ENCODE measurements at places on chromosomes 2 and 18.
A peak's percentile ranks its signal among the peaks of the same experiment; 100 is the strongest.

DNA sequence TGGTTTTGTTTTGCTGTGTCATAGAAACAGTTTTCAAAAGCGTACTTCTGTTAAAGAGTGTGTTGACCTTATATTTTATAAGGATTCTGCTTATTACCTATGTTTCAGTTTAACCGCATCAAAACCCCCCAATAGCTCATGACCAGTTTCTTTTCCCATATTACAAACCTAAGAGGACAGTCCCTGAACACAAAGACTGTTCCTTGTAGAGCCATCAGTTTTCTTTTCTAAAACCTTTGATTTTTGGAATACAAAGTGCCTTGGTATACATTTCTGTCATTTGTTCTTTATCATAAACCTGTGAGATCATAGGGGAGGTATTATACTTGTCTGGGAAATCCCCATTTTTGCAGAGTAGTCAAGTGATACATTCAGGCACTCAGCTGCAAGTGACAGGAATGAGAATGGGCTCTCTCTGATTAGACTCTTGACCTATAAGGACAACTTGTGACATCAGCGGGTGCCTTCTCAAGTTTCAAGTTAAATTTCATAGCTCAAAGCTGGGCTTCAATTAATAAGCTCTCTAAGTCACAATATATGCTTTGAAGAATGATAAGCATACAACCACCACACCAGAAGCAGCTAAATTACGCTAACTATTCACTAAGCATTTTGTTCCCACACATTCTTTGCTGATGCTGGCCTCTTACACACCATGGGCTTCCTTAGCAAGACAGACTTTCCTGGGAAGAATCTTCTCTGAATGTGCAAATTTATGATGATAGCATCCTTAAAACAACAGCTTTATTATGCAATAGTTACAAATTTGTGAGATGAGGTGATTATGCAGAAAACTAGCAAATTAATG, 97.5 kb upstream of the CD302 start:
- no peak for DNase-seq

DNA sequence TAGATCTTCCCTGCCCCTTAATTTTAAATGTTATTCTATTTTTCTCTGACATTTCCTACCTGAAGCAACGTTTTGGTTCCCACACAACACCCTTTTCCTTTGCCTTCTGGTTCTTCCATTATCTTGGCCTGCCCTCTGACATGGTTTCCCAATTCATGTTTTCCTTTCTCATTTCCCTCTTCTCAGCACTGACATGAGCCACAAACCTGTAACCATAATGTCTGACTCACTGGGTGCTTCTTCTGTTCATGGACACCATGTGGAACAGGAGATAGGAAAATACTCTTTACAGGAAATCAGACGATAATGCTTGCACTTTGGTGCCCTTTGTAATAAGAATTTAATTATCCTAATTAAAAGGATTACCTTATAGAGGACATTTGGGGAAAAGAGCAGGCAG, 142.0 kb downstream of the ZEB2 start:
- DNase-seq: no peak

- no peak for DNase-seq
Measured at GRCh38 chr2:126736133-126736874, 80.3 kb downstream of the GYPC start.

DNA sequence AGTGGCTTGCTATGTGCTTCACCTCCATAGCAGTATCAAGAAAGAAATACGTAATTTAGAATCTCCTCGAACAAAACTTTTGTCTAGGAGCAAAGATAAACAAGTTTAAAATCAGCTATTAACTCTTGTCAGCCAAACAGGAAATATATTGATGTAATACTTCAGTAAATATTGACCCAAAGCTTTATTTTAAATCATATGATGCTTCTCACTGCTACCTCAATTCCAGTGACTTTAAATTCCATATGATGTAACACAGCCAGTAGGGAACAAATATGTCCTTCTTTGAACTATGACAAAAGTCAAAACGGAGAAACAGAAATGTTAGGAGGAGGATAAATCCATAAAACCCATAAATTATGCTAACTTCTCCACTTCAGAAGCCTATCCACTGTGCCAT, 7.2 kb downstream of the RNF103 start:
- no peak for DNase-seq

DNA sequence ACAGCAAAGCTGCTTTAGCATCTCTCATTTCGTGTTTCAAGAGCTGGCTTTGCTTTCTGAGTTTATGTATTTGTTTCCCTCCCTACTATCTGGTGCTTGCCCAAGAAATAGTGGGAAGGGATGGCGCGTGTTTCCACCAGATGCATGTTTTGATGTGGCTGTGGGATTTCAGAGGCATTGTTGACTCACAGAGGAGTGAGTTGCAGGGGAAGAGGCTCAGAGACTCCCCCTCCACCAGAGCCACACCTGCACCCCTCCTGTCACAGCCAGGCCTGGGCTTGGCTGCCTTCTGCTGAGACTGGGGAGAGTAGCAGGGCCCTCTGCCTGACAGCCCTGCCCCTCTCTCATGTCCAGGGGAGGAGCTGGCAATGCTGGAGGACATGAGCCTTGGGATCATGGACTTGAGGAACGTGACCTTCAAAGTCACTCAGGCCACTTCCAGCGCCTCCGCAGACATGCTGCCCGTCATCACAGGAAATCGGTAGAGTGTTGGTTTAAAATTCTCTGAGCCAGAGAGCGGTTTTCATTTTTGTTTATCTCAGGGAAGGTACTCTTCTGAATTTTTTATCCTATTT, 42.9 kb downstream of the COA5 start:
- DNase-seq: no peak

GRCh38 chr2:156437931-156438410, 1.8 kb downstream of the GPD2 start:
- DNase-seq: no peak

- DNase-seq: no peak
Measured at GRCh38 chr2:115057473-115057872, 615.0 kb downstream of the DPP10 start.

DNA sequence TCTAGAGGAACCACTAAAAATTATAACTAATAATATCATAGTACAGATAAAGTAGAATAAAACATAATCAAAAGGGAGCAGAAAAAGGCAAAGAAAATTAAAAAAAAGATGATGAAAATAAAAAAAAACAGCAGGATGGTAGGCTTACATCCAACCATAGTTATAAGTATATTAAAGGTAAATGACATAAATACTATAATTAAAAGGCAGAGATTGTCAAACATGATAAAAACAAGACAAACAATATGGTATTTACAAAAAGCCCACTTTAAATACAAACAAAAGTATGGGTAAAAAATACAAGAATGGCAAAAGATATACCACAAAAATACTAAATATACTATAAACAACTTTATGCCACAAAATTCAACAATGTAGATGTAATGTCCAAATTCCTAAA, 24.4 kb downstream of the CCDC148 start:
- no peak for DNase-seq

DNA sequence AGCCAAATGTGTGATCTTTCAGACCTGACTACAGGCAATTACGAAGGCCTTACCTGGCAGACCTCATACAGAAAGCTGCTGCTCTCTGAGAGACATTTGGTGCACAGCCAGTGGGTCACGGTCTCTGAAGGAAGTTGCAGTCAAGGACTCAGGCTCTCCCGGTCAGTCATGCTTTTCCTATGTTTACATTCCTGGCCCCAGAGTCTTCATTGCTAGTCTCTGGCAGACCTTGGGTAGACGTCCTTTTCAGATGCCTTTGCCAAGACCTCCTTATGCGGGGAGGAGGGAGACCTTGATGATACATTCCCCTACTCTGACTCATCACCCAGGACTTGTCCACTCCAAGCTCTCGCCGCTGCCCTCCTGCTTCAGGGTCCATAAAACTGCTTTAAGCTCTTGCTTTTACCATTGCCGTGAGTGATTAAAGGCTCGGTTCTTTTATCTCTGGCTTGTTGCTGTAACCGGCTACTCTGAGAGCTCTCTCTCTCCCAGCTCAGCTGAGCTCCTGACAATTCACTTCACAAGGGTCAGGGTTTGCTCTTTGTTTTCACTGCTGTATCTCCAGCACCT, 62.0 kb upstream of the SLC35F5 start:
- no peak for DNase-seq

- no peak for DNase-seq
Measured at GRCh38 chr2:3476321-3476984, 42.9 kb downstream of the ADI1 start.

DNA sequence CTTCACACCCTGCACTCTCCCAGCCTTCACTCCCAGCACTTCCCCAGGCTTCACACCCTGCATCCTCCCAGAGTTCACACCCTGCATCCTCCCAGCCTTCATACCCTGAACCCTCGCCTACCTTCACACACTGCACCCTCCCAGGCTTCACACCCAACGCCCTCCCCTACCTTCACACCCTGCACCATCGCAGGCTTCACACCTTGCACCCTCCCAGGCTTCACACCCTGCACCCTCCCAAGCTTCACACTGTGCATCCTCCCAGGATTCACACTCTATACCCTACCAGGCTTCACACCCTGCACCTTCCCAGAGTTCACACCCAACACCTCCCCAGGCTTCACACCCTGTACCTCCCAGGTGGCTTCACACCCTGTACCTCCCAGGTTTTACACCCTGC, 448.7 kb upstream of the MYT1L start:
- no peak for DNase-seq

- DNase-seq: no peak
Measured at GRCh38 chr2:621303-622099, 55.7 kb downstream of the TMEM18 start.

GRCh38 chr2:129117434-129117833, 798.8 kb upstream of the HS6ST1 start:
- no peak for DNase-seq

- DNase-seq: peak; percentile 35
Measured at GRCh38 chr2:69642709-69643601, 584 bp downstream of the AAK1 start.

DNA sequence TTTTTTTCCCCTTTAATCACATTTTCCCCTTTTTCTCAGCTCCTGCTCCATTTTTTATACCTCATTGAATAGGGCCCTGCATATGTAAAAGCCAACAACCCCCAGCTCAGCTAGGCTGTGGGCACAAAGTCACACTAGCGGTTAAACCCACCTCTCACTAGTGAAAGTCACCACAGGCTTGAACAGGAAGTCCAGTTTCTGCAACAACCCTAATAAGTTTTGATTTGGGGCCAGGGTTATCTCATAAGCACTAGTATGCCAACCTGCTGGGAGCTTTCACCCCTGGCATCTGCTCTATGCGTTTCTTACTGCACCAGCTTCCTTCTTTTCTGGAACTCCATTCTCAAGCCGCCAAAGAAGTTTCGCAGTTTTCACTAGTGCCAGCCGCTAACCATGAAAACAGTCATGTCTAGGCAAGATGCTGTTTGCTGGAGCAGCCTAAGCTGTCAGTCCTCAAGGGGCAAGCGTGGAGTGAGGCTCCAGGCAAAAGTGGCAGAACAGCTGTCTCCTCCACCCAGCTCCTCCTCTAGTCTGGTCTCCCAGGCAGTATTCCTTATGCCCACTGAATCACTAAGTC, 197.0 kb upstream of the MEIS1 start:
- DNase-seq: no peak

DNA sequence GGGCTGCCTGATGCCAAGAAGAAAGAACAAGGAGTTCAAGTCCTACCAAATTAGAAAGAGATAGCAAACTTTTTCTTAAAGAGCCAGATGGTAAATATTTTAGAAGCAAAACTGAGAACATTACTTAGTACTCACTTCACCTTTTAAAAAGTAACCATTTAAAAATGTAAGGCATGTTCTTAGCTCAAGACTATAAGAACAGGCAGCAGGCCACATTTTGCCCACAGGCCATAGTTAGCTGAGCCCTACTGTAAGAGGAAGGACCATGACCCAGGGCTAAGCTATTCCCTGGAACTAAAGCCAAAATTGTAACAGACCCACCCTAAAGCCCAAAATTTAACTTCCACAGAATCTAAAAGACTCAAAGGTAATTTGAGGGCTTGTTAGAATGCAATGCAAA, 31.3 kb downstream of the USP40 start:
- no peak for DNase-seq

DNA sequence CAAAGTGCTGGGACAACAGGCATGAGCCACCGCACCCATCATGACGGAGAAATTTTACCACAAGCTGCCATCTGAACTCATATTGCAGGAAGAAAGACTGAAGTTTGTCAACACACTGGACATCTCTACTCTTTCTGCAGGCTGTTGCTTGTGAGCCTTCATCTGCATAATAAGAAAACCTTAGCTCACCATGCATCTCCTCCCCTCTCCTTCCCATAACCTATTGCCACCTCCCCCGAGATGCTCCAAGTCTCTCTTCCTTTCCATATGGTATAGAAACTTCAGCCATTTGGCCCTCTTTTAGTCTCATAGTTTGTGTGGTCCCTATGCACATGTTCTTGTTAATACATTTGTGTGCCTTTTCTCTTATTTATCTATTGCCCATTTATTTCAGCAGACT, 19.1 kb upstream of the C2orf72 start:
- no peak for DNase-seq

GRCh38 chr2:66275984-66276383, 158.9 kb upstream of the MEIS1 start:
- DNase-seq: no peak

DNA sequence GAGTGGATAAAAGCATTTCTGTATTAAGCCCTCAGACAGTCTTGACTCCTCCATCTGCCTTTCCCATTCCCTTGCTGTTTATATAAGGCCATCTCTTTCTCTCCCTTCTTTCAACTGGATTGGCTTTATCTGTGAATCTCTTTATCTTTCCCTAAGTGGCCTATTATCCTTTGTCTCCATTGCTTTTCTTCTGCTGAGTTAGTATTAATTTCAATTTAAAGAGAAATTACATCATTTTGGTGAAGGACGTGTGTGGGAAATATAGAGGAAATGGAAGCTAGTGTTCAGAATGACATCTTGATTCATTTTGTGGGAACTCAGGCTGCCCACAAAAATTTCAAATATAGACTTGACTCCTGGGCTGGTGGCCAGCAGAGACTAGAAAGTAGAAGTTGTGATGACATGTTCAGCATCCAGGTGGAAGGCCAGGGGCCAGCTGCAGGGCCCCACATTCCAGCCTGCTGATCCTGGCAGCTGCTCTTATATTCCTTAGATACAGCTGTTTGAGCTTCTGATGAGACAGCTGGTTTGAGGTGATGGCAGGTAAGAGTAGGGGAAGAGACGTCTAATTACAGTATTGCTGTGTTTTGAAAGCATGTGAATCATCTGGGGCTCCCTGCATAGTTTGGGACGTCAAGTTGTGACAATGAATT, 52.3 kb downstream of the DIS3L2 start:
- DNase-seq: no peak

- no peak for DNase-seq
Measured at GRCh38 chr2:223914324-223914723, 30.8 kb downstream of the WDFY1 start.

DNA sequence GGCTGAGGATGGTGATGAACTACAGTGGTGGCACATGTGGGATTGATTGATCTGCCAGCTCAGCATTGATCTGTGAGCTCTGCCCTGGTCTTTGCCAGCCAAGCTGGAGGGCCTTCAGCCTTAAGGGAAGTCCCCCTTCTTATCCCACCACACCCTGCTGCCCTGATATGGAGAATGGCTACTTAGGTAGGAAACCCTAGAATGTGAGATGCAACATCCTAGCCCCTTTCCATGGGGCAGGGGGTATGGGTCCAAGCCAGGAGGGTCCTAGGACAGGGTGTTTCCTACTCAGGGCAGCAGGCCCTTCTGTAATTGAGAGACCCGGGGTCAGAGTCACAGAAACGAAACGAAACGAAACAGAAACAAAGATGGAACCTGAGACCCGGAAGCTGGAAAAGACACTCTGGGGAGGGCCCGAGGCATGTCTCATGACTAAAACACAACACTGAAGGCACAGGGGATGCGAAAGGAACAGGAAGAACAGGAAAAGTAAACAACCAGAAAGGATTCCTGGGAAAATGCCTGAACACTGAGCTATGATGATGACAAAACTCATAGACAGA, 16.9 kb upstream of the SULT1C2 start:
- no peak for DNase-seq

GRCh38 chr2:42086500-42086953, 38.7 kb downstream of the PKDCC start:
- no peak for DNase-seq
